ENCODE measurements at places on chromosomes 11 and 22.

DNA sequence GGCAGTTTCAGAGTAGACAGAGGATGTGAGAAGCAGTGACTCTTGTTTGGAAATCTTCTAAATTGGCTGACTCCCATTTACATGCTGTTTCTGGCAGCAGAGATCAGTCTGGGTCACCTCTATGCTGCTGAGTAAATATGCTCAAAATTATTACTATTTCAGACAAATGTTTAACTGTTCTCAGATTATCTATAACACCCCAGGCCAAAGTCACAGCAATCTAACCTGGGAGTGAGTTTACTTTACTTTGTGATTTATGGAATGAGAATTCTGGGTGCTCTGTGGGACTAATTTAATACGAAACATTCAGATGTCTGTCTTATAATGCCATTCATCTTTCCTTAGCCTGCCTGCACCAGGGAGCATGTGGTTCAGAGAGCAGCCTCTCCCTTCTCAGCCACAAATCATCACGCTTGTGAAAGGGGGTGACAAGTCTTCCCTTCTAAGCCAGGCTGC lies 282.5 kb upstream of the MPPED2 start:
- no peak for DNase-seq

DNA sequence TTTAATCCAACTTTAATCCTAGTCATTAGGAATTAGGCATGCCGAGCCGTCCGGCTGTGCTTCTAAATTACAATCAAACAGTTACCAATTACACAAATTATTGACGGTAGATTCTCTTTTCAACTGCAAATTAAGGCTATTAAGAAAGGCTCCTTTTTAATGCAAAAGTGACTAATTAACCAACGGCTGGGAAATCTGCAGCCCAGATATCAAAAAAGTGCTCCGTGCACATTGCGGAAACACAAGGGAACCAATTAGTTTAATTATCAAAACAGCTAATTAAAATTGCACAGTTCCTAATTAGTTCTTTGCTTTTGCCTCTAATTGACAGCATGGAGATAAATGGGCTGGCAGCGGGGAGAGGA lies 19.4 kb upstream of the LMO1 start:
- no peak for DNase-seq

DNA sequence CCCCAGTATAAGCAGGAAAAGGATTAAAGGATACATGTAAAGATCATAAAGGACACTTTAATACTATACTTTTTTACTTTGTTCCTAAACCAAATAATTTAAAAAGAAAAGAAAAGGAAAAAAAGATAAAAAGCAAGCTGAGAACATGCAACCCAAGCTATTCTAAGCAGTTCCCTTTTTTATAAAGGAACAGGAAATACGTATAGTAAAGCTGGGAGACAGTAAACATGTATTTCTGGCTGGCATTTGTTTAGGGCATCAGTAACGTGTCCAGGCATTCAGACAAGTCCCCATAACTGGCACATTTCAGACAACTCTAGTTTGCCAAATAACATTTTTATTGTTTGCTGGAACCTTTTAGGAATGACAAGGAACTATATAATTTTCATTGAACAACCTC lies 24.9 kb downstream of the BCO2 start:
- no peak for DNase-seq

DNA sequence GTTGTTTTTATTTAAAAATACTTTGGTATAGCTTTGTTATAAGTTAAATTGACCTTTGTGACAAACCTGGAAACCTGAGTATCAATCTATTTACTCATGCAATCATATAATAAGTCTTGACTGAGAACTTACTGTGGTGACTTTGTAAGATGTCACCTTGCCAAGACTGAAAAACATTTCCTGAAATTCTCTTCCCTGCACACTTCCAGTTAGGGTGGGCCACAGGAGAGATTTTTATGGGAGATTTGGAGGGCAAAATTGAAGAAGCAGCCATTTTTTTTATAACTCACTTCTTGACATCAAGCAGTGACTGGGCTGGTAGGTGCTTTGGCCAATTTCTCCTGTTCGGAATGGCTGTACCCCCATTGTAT lies 31.4 kb upstream of the GLYAT start:
- no peak for DNase-seq

DNA sequence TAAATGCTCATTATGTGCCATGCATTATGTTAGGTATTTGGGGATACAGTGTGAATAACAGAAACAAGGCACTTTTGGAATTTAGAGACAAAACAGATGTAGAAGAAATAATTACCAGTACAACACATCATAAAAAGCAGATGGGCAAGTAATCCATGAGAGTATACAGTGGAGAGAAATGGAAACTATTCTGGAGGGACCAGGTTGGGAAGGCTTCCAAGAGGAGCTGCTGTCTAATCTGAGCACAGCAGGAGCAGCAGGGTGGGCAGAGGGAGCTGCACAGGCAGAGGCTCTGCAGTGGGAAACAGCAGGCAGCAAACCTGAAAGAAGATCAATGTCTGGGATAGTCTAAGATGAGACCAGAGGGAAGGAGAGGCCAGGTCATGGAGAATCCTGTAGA lies 268.7 kb upstream of the CCDC90B start:
- no peak for DNase-seq

DNA sequence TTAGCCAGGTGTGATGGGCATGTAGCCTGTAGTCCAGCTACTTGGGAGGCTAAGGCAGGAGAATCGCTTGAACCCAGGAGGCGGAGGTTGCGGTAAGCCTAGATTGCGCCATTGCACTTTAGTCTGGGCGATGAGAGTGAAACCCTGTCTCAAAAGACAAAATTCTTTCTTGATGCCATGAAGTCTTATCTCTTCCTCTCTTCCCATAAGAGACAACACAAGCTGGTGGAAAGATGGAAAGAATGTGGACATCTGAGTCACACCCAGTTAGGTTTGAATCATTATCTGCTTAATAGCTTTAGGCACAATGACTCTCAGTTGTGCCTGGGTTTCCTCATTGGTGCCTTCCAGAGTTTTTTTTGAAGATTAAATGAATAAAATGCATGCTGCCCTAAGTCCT lies 35.3 kb downstream of the KREMEN1 start:
- DNase-seq, result no peak

DNA sequence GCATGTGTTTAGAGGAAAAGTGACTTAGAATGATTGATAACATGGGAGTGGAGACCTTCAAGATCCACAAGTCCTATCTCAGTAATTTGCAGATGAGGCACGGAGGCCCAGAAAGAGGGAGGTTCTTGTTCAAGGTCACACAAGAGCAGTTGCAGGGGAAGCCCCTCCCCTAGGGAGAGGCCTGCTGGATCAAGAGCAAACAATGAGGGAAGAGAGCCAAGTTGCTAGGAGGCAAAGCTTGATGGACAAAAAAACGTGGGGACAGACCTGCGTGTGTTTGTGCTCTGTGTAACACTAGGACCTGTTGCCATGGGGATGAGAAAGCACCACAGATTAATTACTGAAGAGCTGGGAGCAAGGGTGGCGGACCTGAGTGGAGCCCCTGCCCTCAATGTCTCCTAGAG lies 6.4 kb upstream of the MFRP start:
- no peak for DNase-seq

DNA sequence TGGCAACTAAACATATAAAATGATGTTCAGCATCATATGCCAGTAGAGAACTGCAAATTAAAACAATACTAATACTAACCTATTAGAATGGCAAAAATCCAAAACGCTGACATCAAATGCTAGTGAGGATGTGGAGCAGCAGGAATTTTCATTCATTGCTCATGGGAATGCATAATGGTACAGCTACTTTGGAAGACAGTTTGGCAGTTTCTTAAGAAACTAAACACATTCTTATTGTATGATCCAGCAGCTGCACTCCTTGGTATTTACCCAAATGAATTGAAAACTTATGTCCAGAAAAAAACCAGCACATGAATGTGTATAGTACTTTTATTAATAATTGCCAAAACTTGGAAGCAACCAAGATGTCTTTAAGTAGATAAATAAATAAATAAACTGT lies 258.0 kb downstream of the TENM4 start:
- DNase-seq, result no peak

DNA sequence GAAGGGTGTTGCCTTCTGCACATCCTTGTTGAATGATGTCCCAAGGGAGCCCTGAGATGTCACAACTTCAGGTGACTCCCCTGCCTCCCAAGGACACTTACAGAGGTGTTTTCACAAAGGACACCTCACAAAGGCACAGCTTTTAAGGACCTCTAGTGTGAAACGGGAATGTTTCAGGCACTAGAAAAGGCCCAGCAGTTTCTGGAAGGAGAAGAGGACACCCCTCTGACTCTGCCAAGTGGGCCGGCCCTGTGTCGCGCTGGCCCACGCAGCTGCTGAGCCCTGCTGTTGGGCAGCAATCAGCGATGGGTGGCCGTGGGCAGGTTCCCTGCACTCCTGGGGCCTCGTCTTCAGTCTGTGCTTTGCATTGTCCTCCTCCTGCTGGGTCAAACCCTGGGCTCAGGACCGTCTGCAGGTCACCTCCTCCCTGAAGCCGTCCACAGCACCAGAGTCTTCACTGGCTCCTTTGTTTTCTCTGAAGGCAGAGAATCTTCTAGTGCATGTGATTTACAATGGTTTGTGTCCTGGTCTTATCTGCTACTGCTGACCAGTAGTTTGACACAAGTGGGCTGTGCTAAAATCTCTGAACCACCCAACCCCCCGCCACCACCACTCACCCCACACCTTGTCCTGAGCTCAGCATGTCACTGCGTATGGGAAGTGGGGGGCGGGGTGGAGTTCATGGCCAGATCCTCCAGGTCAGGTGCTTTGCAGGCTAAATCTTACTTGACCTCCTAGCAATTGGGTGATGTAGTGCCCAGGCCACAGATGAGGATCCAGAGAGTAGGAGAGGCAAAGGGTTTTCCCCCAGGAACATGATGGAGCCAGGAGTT lies 3.2 kb downstream of the LINC01488 start:
- no peak for DNase-seq

DNA sequence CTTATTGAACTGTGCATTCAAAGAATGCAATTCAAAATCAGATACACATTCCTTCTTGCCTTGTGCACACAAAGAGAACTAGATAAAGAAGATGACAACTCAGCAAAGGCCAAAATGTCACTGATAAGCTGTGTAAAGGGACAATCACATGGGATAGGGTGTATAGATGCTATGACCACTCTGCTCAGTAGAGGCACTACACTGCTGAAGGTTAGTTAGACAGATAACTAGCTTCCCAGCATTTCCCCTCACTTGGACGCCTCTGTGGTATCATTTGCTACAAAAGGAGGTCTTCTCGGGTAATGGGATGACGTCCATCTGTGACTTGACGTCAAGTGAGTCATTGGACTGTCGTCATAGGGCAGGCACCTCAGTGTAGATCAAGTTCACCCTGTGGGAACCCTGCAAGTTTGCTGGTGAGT lies 424.9 kb upstream of the CCDC90B start:
- DNase-seq, result no peak

DNA sequence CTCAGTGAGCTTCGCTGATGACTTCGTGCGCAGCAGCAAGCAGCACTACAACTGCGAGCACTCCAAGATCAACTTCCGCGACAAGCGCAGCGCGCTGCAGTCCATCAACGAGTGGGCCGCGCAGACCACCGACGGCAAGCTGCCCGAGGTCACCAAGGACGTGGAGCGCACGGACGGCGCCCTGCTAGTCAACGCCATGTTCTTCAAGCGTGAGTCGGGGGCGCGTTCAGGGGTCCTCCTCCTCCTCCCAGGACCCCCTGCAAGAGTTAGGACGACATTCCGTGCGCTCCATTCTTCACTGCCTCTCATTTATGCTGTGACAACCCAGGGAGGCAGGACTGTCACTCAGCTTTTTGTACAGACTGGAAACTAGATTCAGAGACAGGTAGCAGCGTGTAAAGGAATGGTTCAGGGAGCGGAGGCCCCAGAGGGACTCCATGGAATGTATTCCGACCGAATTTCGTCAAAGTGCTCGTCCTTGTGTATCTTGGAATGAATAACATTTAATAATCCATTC lies 4.8 kb downstream of the SERPINH1 start:
- DNase-seq, result no peak

- no peak for DNase-seq
Observed at GRCh38 chr11:131561972-131562371, 191.6 kb downstream of the NTM start.

DNA sequence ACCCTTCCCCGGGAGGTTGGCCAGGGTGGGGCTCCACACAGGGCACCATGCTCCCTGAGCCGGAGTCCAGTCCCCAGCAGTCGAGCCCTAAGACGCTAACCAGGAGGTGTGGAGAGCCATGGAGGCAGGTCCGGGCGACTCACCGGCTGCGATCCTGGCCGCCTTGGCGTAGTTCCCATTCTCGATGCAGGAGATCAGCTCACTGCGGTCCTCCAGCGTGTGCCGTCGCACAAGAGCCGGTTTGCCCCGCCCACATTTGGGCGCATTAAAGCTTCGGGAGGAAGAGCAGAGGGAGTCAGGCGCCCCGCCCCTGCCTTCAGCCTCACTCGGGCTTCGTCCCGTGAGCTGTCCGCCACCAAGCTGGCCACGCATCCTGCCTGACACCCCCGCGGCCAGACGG lies 50.8 kb downstream of the BRD1 start:
- DNase-seq, result no peak

GRCh38 chr11:132604431-132604830 lies 927.9 kb downstream of the OPCML start:
- DNase-seq, result no peak

GRCh38 chr11:10935015-10935559 lies 77.2 kb upstream of the ZBED5 start:
- no peak for DNase-seq

GRCh38 chr11:88103337-88104206 lies 71.7 kb downstream of the RAB38 start:
- no peak for DNase-seq

DNA sequence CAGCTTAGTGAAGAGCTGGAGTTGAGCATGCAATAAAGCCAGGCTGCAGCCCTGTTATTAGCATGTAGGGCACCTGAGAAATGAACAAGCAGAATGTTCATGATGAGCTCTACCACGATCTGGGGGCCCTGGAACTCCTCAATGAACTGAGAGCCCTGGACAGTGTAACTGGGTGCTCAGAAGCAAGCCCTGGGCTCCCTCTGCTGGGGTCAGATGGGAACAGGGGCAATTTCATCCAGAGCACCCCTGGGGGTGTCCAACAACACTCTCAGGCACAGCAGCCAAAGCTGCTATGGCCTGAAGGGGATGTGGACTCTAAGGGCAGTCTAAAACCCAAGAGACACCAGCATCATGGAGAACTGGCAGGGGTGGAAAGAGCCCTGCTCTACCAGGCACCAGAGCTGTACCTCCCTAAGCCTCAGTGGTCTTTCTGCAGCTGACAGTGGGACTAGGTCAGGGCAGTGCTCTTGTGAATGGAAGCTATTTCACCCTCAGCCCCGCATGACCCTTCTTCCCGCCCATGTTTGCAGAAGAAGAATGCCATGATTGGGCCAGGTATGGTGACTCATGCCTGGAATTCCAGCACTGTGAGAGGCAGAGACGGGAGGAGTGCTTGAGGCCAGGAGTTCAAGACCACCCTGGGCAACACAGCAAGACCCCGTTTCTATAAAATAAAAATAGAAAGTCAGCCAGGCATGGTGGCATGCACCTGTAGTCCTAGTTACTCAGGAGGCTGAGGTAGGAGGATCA lies 28.9 kb downstream of the THOC5 start:
- no peak for DNase-seq

All from stimulated activated CD8-positive, alpha-beta memory T cell treated with anti-CD3 and anti-CD28 coated beads, Interleukin-4, amount 100 ng/mL, for 1 hour (primary cell).